ENCODE measurements at places on chromosomes 3 and 15. TPM values are rescaled to one million over a fixed set of nuclear protein-coding genes. Genes with fewer than 3 reads are reported as not detected.

DNA sequence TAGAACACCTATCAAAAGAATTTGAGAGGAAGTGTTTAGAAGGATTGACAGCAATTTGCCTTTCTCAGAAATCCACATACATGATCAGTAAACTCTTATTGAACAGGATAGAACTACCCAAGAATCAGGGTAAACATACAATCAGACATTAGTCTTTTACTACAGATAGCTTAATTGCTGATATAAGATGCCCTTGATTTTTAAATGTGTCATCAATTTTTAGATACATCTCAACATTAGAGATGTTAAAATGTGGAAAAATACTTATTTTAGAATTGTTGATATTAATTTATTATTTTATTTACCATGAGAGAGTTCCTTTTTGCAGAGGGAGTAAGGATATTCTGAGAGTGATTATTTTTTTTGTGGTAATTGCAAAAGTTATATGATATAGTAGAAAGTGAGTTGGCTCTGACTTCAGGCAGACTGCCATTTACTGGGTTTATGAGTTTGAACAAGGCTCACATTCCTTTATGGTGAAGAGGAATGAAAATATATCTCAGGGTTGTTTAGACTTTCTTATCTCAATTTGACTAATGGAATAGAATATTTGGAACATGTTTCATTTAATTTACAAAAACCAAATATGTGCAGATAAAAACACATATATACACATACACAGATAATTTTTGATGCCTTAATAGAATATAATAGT lies 302.8 kb upstream of the GOLIM4 start:
- no peak for DNase-seq

- DNase-seq: no peak
Measured at GRCh38 chr15:66630801-66631351, 65.1 kb upstream of the LCTL start.

- no peak for DNase-seq
Measured at GRCh38 chr15:32683906-32684584, 33.8 kb upstream of the GREM1 start.

- DNase-seq: no peak
Measured at GRCh38 chr3:127052121-127052561, 69.2 kb downstream of the PLXNA1 start.

- no peak for DNase-seq
Measured at GRCh38 chr3:162348912-162349311, 852.3 kb downstream of the OTOL1 start.

- no peak for DNase-seq
Measured at GRCh38 chr3:140163159-140163763, 228.3 kb downstream of the CLSTN2 start.

The BFSP2 gene
- 7.1 TPM for total RNA-seq

Data from GM12878 (cell line).